ENCODE measurements at places on chromosomes 3 and 15.
A peak's percentile ranks its signal among the peaks of the same experiment; 100 is the strongest.

DNA sequence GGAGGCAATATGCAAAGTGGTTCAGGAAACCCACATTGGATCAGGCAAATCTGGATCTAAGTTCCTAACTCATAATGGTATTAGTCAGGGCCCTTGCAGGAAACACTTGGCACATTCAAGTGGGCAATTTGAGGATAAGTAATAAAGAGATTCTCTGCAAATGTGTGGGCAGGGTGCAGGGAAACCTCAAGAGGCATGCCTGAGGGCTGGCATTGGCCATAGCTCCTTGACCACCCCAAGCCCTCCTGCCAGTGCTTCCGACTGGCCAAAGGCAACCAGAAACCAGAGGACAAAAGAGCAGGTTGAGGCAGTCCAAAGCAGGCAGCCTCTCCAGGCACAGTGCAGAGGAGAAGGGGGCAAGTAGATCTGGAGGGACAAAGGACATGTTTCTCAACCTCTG, 130.8 kb upstream of the SNTN start:
- no peak for DNase-seq

- no peak for DNase-seq
Measured at GRCh38 chr3:126546549-126547239, 12.0 kb downstream of the C3orf22 start.

- DNase-seq = no peak
Measured at GRCh38 chr15:72086920-72087648, 30.9 kb downstream of the MYO9A start.

DNA sequence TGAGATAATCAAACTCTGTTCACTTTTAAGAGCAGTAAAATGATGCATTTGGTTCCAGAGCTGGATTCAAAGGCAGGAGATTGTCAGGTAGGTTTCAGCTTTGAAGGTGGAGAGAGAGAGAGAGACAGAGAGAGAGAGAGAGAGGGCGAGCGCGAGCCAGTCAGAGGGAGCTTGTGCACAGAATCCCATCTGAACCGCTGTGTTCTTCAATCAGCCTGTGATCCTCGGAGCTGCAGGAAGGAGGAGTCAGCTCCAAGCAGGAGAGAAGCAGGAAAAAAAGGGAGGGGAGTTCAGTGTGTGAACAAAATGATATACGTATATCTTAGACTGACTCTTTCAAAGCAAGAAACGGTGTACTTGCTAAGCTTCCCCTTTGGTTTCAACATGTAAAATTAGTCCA, at the start of gene GPR149:
GPR149 (minus strand) TSS at position 177 of the 400 bp plus-strand sequence. CDS start 575 bp downstream, outside the sequence.
- DNase-seq = no peak

DNA sequence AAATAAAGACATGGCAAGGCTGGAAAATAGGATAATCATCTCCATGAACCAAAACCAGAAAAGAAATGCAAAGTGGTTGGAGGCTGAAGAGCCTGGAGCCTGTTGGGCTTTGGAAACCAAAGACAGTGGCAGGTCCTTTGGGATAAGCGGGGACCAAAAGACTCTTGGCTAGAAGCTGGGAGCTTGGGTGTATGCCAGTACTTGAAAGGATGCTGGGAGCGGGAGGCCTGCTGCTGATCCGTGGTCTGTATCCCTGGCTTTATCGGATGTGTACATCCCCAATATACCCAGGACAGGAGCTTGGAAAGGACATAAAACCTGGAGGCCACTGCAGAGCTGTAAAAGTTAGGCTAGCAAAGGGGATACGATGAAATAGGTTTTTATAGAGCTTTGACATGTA, 1.3 kb upstream of the CHRNB4 start:
- no peak for DNase-seq

DNA sequence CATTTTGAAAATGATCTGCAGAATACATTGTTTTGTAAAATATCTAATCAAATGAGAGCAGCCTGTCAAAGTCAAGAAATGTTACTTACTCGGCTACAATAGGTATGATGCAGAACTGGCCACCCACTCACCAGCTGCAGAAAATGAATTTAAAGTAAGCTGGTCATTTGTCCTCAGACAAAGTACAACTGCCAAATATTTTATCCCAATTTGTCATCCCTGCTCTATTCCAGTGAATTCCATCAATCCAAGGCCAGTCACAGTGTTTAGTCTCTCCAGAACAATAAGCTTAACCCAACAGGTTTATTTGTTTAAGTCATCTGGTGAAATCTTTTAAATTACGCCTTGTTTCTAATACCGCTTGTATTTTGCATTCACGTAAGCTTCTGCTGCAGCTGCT, 46.6 kb upstream of the TCF12 start:
- no peak for DNase-seq

DNA sequence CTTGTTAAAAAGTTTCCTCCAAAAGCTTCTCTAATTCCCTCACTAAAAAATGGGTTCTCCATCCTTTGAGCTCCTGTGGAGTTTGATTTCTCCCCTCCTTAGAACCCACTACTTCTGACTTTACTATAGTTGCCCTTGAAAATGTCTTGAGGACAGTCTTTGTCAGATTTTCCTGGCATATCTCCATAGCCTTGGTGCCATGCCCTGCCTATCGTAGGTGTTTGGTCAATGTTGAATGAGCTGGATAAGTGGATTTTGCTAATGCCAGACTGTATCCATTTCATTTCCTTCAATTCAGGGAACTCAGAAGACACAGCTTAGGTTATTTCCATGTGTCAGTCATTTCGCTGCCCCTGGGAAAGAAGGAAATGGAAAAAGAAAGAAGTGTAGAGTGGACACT, 40.6 kb downstream of the TMEM266 start:
- no peak for DNase-seq

DNA sequence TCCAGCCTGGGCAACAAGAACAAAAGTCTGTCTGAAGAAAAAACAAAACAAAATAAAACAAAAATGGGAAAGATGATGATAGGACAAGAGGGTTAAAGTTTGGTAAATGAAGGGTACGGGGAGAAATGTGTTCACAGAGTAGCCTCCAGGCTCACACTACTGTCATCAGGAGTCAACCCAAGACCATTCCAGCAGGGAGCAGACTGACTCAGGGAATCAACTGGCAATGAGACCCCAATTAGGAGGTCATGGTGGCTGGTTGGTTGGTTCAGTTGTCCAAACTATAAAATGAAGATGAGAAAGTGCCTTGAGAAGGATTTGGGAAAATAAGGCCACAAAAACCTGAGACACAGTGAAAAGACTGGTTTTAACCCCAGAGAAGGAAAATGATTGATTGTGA, 51.8 kb downstream of the KLHL6 start:
- no peak for DNase-seq

GRCh38 chr15:77511869-77512268, 91.2 kb downstream of the HMG20A start:
- DNase-seq = no peak

DNA sequence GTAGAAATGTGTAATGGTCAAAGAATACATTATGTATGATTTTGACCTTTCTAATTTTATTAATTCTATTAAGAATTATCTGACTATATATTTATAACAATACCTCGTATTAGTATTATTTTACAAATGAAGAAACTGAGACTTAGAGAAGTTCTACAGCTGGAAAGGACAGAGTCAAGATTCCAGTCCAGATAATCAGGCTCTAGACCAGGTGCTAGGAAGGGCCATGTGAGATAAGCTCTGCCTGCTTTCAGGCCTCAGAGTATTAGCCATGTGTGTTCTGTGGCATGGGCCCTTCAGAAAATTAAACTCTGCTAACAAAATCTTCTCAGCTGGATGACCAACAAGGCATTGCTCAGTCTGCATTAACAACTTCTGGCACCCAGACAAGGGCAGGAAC, 87.5 kb downstream of the CD200R1L start:
- no peak for DNase-seq

DNA sequence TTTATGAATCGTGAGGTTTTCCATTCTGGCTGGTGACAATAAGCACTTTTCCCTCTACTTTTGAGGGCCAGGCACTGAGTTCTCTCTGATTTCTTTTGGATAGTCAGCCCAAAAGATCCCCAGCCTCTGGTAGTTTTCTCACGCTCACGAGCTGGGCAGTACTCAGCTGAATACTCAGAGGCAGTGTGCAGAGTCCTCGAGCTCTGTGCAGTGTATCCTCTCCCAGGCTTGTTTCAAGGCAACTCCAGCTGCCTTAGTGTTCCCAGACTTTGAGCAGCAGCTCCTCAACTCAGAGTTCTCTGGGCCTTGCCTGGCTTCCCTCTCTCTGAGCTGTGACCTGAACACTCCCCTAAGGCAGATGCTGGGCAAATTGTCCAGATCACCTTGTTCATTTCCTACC, 59.1 kb upstream of the IQSEC1 start:
- no peak for DNase-seq

DNA sequence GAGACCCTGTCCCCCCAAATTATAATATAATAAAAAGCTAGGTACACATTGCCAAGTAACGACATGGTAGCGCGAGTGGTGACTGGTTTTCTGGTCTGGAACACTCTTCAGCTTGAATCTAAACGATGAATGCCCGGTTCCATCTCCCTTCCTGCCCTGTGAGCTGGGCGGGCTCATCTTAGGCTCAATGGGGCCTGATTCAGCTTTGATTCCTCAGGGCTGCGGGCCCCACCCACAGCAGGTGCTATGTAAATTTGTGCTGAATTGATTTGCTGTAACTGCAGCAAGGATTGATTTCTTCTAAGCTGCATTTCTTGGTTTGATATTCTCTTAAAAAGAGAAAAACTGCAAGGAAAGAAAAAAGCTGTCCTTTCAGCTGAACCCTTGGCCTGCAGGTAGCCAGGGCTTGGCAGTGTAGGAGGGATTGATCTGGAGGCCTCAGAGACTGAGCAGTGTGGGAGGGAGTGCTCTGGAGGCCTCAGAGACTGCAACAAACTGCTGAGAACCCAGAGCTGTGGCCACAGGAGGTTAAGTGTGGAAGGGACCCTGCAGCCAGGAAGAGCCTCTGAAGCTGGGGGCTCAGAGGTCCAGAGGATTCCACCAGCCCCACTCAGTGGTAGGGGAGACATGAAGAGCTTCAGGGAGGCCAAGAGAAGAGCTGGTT, 231.6 kb downstream of the XXYLT1 start:
- no peak for DNase-seq

DNA sequence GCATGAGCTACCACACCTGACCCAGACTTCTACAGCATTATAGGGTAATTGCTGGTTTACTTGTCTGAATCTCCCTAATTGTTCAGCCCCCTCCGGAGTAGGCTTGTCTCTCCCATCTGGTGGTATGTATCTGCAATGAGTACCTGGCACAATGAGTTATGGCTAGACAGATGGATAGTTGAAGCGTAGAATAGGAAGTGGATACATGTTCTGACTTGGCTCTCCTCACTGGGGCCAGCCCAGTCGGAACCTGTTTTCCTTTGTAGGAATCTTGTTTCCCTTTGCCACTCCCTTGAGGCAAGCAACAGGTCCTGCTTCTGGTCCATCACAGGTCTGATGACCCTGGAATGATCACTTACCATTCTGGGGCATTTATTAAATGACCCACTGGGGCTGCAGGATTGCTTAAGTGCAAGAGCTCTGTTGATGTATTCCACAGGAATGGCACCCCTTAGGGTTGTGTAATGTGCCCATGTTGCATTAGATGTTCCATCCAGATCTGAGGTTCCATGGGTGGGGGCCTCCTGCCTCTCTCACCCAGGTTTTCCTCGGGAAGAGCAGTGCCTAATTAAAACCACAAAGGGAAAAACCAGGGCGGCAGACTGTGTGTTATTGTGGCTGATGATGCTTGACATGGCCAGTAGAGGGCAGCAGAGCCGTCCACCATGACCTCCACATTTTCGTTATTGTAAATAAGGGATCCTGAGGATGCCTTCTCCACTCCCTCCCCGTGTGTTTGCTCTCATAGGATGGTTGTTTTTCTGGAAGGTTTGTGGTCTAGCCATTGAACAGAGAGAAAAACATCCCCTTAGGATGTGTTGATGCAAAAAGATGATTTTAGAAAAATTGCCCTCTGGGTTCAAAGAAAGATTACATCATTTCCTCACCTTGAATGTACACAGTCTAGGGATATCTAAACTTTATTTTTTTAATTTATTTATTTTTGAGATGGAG, 58.0 kb downstream of the CMTM8 start:
- peak; percentile 52 for DNase-seq

- DNase-seq = no peak
Measured at GRCh38 chr15:70415398-70415797, 317.7 kb upstream of the TLE3 start.

DNA sequence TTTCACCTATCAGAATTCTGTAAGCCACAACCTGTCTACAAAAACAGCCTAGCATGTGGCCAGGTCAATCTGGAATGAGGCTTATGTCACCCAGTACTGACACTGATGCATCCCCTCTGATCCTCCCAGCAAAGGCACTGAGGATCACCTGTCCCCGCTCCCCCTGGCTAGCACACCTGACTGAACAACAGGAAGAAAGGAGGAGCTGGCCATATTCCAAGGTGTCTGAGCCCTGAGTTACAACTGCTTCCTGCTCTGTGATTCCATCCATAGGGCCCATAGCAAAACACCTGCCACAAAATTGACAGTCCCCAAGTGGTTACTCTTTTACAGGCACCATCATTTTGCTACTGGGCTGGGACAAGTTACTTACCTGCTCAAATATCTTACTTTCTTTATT, 555.5 kb upstream of the CFAP20DC start:
- no peak for DNase-seq

DNA sequence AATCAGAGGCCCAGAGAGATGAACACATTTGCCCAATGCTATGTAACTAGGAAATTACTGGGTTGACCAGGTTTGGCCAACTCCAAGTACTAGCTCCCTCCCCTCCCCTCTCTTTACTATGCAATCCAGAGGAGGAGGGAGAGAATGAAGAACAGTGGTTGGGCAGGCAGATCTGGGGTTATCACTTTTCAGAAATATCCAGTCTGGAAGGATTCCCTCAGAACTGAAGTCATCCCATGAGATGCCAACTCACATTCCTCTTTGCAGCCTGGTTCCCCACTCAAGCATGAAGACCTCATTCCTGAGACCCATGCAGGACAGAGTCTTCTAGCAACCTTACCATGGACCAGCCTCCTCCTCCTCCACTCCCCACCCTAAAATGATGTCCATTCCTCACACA, 201.1 kb downstream of the TLE3 start:
- no peak for DNase-seq

- no peak for DNase-seq
Measured at GRCh38 chr3:28019740-28020139, 221.7 kb upstream of the CMC1 start.

DNA sequence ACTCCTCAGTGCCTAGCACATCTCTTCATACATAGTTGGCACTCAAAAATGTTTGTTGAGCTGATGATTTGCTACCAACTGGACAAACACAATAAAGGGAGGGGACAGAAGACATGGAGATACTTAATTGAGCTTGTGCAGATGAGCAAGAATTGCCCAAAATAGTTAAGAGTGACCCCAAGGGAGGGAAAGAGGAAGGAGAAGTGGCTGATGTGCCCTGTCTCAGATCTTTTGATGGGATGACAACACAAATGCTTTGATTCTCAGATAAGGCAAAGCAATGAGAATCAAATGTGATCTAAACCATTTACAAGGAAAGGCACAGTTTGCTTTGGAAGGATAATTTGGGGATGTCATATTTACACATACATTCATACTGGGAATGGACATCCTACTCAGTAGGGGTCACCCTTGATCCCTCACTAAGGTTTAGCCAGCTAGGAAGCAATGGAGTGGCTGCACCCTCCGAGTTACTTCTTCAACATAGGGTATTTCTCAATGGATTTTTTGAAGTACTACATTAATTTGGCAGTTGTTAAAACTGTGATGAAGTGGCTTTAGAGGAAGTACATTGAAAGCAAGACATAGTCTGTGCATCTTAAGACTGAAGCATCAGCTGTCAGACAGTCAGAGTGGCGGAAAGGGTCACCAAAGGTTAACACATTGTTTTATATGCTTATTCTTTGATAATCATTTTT, 21.9 kb upstream of the SSR3 start:
- no peak for DNase-seq

Measured in stimulated activated CD4-positive, alpha-beta T cell treated with anti-CD3 and anti-CD28 coated beads, Interleukin-12 subunit alpha, Interleukin-12 subunit beta, amount 100 ng/mL, for 4 hours (primary cell).